Activated CD4-positive, alpha-beta T cell treated with anti-CD3 and anti-CD28 coated beads, Interleukin-2, Interleukin-4, amounts not matched to agents 100 ng/mL and 50 ng/mL, durations not matched to agents 16 hours and 8 hours (primary cell): ENCODE measurements at places on chromosomes 2 and 18.

DNA sequence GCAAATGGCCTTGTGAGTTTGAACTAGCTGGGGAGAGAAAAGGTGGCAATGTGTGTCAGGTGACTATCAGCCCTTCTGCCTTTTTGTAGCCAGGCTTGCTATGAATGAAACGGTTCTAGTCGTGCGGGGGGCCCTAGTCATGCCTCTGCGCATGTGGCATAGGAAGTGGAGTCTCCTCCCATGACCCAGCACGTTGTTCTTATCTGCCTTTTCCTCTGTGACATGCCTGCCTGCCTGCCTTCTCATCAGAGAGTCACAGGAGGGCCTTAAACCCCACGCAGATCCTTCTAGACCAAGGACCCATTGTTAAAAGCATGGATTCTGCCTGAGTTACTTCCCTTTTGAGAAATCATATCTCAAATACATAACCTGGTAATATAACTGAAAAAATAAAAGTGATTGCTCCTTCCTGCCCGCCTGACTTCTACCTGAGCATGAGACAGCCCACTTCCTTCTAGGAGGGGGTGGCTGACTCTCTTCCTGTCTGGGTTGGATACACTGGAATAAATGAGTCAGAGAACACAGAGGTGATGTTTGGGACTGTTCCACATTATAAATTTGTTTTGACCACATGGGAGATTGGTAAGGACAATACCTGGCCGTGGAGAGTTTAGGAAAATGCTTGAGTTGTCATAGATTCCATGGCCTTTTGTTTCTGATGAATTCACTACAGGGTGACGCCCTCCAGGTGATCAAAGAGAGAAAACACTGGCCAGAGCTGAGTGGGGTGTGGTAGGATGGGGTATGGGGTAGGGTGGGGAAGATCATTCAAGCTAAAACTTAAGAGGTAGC lies 49.8 kb downstream of the FBLN7 start:
- DNase-seq = peak; percentile 78

GRCh38 chr2:225995796-225996461 lies 596.4 kb downstream of the NYAP2 start:
- DNase-seq = no peak

- DNase-seq = no peak
Measured at GRCh38 chr2:134852518-134852917, 14.1 kb downstream of the ACMSD start.

GRCh38 chr2:186303091-186303490 lies 183.0 kb upstream of the ZC3H15 start:
- no peak for DNase-seq

- DNase-seq = no peak
Measured at GRCh38 chr2:129492548-129492947, 486.9 kb upstream of the RAB6C start.

DNA sequence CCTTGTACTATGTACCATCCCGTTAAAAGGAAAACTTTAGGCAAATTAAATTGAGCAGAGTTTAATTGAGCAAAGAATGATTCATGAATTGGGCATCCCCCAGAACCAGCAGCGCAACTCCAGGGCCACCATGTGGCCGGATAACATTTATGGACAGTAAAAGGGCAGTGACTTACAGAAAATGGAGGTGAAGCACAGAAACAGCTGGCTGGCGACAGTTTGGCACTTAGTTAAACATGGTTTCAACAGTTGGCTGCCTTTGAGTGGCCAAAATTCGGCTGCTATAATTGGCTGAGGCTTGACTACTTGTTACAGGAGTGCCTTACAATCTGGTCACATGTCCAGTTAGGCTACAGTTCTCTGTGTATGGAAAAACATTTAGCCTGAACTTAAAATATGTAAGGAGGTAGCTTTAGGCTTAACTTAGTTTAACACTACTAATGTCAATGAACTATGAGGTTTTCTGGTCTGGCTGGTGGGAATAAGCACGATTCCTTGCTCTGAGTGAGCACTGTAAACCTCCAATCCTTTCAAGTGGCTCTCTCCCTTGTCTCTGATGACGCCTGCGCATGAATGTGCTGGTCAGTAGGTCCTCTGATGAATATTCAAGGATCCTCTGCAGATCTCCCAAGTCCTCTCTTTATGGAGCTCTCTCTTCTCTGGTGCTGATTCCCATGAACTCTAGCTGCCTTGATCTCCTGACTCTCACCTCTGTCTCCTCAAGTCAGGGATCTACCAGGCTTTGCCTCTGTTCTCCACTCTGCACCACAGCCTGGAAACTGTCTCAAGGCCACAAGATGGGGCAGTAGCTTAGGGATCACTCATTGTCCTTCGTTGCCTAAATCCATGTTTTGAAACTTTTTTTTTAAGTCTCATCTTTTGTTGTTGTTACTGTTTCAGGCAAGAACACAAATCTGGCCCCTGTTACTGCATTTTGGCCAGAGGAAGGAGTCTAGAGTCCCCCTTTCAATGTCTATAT lies 24.4 kb upstream of the RAB31 start:
- no peak for DNase-seq

- DNase-seq = no peak
Measured at GRCh38 chr18:24630346-24630880, 170.0 kb downstream of the HRH4 start.

DNA sequence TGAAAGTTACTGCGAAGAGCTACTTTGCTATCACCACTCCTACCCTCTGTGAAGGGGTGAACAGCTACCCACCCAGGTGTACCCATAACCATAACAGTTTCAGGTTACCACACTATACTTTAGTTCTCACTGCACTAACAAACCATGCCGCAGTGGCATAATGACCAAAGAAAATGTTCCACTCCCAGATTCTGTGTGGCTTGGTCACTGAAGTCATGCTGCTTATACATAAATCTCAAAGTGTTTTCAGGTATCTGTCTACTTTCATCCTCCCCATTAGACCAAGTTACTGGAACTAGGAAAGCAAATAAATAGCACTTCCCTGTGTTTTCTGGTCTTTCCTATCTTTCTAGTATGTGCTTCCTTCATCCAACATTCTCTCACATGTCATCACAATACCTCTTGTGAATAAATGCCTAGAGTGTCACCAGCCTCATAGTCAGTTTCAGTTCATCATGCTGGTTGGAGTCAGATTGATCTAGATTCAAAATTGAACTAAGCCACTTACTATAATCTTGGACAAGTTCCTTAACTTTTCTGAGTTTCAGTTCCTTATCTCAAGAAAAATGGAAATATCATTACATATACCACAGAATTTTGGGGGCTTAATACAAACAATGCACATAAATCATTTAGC lies 293.6 kb downstream of the FSIP2 start:
- no peak for DNase-seq

DNA sequence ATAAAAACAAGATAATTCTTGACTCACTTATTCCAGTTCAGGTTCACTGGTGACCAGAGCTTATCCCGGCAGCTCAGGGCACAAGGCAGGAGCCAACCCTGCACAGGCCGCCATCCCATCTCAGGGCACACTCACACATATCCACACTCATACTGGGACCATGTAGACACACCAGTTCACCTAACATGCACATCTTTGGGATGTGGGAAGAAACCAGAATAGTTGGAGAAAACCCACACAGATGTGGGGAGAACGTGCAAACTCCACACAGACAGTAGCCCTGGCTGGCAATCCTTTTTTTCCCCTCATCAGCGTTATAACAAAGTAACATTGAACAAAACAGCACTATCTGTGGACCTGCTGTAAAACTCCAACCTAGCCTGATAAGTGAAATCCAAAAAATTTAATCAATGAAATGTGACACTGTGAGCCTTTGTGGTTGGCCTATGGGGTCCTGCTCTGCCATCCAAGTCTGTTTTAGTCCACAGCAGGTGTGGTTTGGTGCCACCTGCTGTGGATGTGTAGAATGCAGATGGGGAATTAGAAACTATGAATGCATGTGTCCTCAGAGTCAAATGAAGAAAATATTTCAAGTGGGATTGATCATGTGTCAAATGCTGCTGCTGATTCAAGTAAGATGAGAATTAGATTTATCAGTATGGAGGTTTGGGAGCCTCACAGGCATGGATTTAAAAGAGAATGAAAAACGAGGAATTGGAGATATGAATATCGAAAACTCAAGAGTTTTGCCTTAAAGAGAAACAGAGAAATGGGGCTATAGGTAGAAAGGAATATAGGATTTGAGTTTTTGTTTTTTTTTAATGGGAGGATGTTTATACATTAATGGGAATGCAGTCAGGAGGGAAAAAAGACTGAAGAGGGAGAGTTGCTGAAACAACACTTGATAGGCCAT lies 47.0 kb downstream of the UGP2 start:
- DNase-seq = peak; percentile 44

DNA sequence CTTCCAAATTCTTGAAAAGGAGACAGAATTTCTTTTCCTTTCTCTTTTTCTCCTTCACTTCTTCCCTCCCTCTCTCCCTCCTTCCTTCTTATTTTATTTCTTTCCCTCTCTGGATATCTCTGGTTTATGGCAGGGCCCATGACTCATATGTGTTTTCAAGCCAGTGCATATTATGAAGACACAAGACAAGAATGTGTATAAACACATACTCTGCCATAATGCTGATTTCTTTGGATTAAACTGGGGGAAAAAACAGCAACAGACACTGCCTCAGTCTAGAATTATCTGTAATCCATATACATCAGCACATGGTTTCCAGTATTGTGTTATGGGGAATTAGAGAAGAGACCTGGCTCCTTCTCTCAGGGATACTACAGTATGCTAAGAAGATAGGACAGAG lies 82.8 kb upstream of the CPO start:
- DNase-seq = no peak

- DNase-seq = no peak
Measured at GRCh38 chr2:157848213-157848612, 27.9 kb downstream of the ACVR1 start.

DNA sequence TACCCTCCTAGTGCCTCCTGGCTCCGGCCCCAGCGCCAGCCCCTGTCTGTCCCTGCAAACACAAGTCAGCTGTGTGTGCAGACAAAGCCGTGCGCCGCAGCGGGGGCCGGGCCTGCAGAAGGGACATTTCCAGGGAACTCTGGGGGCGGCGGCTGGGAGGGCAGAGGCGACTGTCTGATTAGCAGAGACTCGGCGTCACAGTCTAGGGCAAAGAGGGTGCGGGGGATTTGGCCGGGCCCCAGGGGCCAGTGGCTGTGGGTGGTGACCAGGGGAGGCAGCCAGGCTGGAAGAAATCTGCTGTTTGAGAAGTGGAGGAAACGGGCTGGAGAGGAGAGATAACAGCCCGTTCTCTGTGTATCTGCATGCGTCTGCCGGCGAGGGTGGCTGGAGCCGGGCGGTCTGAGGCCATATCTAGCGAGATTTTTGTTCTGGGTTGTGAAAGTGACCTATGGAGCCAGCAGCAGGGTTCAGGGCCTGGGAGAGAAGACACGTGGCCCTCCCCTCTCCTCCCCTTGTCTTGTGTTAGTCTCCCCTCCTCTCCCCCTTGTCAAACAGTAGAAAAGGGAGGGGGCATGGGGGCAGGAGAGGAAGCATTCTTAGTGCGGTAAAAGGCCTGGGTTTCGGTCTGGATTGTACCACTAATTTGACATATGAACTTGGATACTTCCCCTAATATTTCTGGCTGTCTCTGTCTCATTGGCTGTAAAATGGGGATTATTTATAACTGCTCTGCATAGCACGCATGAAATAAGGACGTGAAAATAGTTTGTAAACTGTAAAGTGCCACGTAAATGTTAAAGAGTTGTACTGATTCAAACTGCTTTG lies 169.4 kb downstream of the SMAD7 start:
- DNase-seq = no peak

DNA sequence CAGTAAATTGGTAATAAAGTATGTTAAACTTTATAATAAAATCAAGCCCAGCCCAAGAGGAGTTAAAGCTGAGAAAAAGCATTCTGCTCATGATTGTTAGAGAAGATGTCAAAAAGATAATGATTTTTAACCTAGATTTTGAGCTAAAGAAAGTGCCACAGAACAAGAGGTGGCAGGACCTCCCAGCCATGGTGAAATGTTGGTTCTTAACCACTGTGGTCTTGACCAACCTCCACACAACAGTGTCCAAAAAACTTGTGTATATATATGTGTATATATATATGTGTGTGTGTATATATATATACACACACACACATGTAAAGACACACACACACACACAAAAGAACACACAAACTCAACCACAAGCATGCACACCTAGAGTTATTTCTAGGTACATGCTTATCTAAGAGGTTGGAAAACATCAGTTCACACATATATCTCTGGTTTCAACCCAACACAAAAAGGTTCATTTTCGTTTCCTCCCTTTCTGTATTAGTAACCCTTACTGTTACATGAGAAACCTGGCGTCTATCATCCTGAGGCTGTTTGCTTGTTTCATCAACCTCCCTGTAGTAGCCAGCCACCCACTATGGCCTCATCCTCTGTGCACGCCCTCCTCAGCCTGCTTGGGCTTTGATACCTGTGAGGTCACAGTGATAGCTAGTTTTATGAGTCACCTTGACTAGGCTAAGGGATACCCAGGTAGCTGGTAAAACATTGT lies 631.8 kb upstream of the ID2 start:
- peak; percentile 78 for DNase-seq

DNA sequence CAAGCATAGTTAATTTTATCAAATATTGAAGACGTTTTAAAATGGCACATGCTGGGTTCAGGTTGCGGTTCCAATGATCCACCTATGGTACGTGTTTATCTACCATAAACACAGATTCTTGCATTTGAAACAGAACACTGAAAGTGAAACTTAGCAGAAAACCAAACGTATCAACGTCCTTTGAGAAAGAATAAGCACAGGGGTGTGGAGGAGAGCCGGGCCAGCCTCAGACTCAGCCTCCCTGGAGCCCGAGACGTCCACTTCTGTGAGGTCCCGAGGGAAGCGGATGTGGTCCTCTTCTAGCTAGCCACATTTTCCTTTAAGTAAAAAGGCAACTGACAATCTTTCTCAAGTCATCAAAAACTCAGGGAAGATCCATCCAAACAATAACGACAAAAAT lies 195.9 kb downstream of the RTP5 start:
- DNase-seq = no peak

- DNase-seq = no peak
Measured at GRCh38 chr2:240269380-240269779, 128.9 kb upstream of the OTOS start.
